ENCODE measurements at places on chromosomes 7 and 10.

GRCh38 chr7:13981070-13981469, 8.4 kb downstream of the ETV1 start:
- peak; percentile 25 for DNase-seq

DNA sequence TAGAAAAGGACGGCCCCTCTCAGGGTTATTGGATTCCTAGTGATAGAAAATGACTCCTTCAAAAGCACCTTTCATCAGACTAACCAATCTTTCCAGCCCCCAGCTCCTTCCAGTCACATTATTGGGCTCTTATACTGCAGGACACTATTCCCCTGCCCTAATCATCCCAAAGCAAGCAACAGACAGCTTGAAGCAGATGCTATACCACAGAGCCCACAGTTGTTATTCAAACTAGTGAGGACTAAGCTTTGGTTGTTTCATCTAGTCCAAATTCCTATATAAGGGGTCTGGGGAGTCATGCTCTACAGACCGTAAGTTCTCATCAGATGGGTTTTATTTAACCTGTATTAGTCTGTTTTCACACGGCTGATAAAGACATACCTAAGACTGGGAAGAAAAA, 24.5 kb downstream of the ZC3HAV1L start:
- DNase-seq, result no peak

GRCh38 chr10:30798646-30799185, 169.2 kb upstream of the LYZL2 start:
- DNase-seq, result no peak

- DNase-seq, result no peak
Measured at GRCh38 chr7:140189917-140190316, 13.1 kb upstream of the KDM7A start.

- DNase-seq, result no peak
Measured at GRCh38 chr10:10605551-10606081, 412.1 kb upstream of the CELF2 start.

Data from GOT3 (cell line).